Glomerular endothelial cell (primary cell): ENCODE measurements at places on chromosomes 11 and 22.
A peak's percentile ranks its signal among the peaks of the same experiment; 100 is the strongest.

DNA sequence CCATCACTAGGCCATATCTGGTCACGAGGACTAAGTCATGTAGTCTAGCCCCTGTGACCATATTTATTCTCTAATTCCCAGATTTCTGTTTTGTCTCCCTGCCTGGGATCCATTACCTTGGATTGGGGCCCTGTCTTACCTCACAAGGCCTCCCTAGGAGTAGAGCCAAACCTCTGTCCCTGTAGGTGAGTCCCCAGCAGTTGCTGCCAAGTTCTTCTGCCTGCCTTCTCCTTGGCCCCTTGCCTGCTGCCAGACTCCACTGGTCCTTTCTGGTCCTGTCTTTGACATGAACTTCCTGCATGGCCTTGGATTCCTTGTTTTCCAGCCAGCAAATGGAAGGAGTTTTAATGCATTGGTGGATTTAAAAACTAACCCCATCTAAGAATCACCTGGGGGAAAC is 35.6 kb upstream of the CADM1 start:
- no peak for DNase-seq

- DNase-seq, result no peak
Measured at GRCh38 chr11:63978551-63979239, 4.3 kb downstream of the COX8A start.

DNA sequence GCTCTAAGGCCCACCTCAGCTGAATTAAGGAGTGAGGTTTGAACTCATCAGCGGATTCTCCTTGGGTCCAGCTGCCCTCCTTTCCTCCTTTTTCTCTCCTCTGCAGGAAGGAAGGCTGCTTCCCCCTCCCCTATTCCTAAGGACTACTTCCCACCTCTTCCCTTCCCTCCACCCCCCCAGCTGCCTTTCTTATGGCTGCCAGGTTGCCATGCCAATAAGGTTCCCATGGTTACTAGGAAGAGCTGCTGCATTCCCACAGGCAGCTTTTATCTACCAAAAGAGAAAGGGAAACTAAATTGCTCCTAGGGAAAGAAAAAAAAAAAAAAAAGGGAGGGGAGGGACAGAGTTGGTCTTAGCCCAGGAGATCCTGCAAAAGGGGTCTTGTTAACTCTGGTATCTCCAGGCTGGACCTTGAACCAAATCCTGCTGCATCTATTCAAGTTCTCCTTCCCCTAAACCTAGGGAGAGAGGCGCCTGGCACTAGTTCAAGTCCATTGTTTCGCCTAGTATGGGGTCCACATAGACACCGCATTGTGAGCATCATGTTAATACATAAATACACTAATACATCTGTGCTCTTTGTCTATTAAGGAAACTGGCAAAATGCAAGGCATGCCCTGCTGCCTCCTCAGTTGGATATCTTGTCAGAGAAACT is 21.2 kb upstream of the FEZ1 start:
- no peak for DNase-seq

DNA sequence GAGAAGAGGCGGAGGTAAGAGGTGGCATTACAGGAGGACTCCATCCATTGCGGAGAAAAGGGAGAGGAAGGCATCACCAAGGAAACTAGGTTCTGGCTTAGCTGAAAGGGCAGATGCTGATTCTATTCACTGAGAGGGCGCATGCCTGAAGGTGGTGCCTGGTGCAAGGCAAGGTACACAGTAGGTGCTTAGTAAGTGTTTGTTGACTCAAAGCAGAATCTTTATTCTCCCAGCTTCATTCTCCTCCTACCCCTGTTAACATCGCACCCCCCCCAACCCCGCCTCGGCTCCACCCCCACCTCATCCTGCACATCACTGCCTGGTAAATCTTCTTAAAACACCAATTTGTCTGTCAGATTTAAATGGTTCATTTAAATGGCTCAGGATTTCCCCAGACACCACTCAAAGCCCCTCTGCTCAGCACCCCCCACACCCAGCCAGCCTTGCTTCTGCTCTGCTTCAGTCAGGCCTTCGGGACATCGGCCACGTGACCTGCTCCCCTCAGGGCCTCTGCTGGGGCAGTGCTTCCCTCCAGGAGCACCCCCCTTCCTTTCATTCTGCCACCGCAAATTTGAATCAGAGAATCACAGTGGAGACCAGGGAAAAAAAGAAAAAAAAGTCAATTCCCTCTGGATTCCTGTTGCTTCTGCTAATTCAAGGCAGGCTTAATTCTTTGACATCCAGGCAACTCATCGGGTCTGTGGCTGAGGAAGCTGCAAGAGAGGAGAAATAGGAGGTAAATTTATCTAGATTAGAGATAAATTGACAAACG is 17.8 kb upstream of the RCN1 start:
- no peak for DNase-seq

- DNase-seq, result no peak
Measured at GRCh38 chr11:32297611-32298011, 137.7 kb downstream of the WT1 start.

DNA sequence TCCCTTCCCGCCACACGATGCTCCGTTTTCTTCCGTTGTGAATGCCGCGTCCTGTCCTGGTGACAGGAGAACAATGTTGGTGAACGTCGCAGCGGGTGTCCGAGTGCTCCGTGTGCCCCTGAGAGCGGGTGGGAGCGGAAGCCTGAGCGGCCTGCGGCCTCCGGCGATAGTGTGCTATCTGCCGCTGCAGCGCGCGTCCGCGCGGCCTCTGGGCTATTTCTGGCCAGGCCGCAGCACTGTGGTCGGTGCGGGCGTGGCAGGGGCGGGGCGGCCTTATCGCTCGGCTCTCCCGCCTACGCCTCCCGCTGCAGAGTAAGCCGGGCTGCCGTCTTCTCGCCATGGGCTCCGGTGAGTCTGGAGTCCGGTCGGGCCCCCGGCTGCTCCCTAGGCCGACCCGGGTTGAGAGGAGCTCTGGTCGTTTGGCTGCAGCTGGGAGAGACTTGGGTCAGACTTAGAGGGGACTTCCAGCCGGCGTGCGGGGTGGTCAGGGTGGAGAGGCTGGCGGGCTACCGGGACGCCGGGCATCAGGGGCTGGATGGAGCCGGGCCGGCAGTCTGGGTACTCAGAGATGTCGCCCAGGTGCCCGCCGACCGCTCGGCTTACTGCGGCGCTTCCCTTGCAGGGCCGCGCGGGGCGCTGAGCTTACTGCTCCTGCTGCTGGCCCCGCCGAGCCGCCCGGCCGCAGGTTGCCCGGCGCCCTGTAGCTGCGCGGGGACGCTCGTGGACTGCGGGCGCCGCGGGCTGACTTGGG is at the start of gene GP1BB:
GP1BB (plus strand) TSS at position 308 of the 751 bp plus-strand sequence; CDS start at position 339, 31 bp downstream.
- no peak for DNase-seq

DNA sequence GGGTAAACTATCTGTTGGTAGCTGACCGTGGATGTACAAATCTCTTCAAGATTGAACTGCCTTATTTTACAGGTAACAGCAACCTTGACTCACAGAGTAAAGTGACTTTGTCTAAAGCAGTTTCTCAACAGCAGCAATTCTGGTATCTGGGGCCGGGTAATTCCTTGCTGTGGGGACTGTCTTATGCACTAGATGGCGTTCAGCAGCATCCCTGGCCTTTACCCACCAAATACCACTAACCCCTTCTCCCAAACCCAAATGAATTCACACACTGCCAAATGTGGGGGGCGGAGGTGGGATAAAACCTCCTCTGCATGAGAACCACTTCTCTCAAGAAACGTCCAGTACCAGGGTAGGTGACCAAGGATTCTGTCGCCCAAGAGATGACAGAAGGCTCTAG is 1.7 kb upstream of the INCENP start:
- no peak for DNase-seq

DNA sequence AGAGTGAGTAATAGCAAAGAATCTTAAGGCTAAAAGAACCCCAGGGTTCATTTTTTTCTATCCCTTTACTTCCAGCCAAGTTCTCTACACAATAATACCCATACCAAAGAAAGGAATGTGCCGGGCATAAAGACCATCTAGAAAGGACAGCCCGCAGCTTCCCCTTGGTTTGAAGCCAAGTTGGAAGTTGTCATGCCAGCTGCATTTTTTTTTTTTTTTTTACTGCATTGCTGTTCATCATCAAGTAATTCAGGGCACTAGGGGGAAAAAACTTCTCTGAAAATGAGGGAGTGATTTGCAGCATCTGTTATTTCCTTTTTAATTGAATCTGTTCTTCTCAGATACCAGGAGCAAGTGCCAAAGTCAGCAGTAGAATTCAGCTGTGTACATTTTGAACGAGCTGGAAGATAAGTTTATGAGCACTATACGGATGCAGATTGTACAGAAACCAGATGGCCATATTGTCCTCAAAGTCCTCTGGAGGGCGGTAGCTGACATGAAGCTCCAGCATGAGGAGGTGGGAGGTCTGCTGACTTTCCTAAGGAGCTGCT is 56.4 kb downstream of the UBASH3B start:
- DNase-seq, result peak; percentile 73

- DNase-seq, result no peak
Measured at GRCh38 chr22:48660104-48660789, 1167.4 kb downstream of the BRD1 start.

GRCh38 chr22:21865041-21865440 is 2.4 kb downstream of the MAPK1 start:
- no peak for DNase-seq

GRCh38 chr11:7571640-7572000 is 57.8 kb downstream of the PPFIBP2 start:
- peak; percentile 36 for DNase-seq

GRCh38 chr11:134176284-134176683 is 47.5 kb downstream of the NCAPD3 start:
- no peak for DNase-seq

DNA sequence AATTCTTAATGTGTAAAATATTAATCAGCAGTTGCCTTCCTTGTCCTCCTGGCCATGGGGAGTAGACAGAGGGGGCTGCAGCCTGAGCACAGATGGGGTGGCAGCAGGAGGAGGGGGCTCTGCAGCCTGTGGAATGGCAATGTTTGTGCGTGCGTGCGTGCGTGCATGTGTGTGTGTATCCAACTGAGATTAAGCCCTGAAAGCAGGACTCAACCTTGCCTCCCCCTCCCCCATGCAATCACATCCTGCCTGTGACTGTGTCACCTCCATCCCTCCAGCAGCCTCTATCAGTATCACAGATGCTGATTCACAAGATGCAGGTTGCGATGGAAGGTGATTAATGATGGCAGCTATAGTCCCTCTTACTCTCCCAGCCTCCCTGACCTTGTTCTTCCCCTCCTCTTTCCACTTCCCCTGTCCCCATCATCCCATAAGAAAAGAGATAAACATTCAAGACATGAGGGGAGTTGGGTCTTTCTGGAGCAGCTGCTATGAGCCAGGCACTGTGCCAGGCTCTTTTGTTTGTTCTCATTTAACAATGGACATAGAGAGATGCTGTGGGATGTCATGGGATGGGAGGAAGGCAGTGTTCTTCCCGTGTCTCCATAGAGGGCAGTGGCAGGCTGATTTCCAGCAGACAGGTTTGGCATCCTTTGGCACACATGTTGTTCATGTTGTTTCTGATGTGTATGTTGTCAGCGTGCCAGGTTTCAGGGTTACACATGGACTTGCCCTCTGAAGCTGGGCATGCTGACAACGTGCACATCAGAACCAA is 43.8 kb upstream of the NECTIN1 start:
- no peak for DNase-seq

DNA sequence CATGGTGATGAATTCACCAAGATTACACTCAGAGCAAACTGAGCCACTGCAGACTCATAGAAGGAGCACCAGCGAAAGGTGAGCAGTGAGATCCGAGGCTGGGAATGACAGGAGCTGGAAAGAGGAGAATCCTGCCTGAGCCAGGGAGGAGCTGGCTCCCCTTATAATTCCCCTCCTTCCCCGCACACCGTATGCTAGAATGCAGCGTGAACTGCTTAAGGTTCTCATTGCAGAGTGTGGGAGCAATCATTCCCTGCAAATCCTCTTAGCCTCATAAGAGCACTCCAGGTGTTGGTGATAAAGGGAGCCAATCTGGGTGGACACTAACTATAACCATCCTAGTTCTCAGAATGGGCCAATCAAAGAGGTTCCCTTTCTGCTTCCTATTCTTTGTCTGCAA is 127.6 kb upstream of the TEAD1 start:
- DNase-seq, result no peak

- DNase-seq, result no peak
Measured at GRCh38 chr11:47244448-47245350, 3.9 kb downstream of the ACP2 start.

GRCh38 chr22:40410272-40410671 is 39.9 kb downstream of the SGSM3 start:
- DNase-seq, result no peak

DNA sequence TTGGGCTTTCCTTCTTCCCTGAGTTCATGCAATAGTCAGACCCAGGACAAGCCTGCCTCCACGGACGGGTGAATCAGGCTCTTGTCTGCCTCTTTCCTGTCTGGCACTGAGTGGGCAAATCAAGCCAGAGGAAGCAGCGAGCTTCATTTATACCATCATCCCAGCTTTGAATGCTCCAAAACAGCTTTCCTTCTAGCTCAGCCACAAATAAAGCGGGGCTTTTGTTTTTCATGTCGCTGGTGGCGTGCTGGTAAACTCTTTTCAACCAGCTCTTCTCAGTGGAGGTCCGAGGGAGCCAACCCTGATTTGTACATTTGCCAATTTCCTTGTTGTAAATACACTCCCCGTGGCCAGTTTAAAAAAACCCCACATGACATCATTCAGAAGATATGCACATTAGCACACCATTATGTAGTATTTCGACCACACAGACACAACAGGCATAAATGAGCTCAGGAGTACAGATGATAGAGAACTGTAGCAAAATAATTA is 8.6 kb downstream of the C11orf91 start:
- DNase-seq, result peak; percentile 94

DNA sequence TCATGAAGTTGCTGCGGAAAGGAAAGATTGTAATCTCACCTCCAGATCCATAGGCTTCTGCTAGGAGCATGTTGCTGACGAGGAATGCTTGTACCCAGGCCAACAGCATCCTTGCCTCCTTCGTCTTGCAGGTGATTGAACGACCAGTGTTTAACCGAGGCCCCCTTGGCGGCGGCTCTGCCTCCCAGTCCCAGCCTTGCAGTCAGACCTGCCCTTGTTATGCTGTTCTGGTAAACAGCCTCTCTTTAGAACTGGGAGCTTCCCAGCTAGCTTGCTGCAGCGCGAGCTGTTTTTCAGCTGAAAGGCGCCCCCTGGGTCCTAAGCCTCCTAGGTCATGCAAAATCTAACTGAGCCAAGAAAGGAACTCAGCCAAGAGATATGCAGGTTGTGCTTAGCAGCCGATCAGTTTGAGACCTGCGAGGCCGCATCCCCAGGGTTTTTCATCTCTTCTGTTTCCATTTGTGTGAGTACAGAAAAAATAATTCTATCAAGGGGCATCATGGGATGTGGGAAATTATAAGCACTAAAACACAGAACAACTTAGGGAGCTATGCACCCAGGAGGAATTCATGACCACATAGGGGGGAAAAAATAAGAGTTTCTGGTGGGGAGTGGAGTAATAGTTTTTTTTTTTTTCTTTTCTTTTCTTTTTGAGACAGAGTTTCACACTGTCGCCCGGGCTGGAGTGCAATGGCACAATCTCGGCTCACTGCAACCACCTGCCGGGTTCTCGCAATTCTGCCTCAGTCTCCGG is at the start of gene PIK3IP1:
PIK3IP1 (minus strand) TSS at position 253 of the 754 bp plus-strand sequence; CDS start at position 109, 144 bp downstream.
- no peak for DNase-seq

- DNase-seq, result no peak
Measured at GRCh38 chr22:22897091-22897490, 9.5 kb downstream of the IGLL5 start.

- no peak for DNase-seq
Measured at GRCh38 chr11:120032766-120033390, 105.0 kb downstream of the TRIM29 start.
